Activated CD4-positive, alpha-beta T cell treated with anti-CD3 and anti-CD28 coated beads, Interleukin-2, amount 50 U/mL, for 1 hour (primary cell): ENCODE measurements at places on chromosomes 2 and 18.

- DNase-seq, result no peak
Measured at GRCh38 chr2:83394134-83394904, 1064.8 kb downstream of the SUCLG1 start.

- peak; percentile 7 for DNase-seq
Measured at GRCh38 chr2:53969968-53970723, 647 bp downstream of the PSME4 start.

DNA sequence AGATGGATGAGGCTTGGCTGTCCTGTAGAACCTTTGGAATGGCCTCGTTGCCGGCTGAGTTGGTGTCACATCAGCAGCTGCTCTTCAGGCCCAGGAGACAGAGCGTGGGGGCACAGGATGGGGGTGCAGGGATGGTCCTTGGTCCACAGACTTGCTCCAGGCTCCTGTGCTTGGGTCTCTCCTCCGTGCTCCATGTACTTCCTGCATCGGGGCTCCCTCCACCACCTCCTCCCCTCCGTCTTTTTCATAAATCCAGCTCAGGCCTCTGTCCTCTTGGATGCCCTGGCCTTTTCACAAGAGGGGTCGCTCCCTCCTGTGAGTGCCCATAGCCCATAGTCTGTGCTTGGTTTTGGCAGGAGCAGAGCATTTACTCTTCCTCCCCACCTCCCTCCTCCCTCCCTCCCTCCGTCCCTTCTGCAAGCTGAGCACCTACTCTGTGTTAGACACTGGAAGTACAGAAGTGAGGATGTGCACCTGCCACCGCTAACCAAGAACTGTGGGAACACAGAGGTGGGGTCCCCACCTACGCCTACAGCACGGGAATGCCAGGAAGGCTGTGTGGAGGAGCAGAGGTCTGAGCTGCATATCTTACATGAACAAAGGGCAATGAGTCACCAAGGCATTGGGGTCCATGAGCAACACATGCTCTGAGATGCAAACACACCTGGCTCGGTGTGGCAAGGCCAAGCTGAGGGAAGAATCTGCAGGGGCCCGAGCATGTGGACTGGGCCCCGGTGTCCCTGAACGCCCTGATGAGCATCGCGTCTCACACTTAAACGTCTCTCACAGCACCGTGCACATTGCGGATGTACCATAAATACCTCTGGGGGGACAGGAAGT is 458.7 kb upstream of the HS6ST1 start:
- no peak for DNase-seq

DNA sequence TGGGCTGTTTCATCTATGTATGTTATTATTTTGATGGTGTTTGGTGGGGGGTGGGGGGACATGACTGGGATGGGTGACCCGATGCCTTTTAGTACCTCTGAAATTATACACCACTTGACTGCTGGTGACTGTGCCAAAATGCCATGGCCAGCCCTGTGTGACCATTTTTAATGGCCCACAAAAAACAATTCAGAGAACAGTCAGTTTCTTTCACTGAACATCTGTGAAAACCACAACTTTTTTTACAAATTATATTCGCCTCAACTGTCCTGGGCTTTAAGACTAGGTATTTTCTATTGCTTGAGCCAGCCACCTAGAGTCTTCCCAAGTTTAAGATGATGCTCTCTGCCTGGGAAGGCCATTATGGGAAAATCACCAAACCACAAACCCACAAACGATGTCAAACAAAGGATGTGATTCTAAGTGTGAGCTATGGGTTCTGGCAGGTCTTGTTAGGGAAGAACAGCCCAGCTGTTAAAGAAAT is 33.9 kb downstream of the FN1 start:
- DNase-seq, result no peak

GRCh38 chr2:168295051-168295450 is 47.7 kb upstream of the STK39 start:
- DNase-seq, result no peak

DNA sequence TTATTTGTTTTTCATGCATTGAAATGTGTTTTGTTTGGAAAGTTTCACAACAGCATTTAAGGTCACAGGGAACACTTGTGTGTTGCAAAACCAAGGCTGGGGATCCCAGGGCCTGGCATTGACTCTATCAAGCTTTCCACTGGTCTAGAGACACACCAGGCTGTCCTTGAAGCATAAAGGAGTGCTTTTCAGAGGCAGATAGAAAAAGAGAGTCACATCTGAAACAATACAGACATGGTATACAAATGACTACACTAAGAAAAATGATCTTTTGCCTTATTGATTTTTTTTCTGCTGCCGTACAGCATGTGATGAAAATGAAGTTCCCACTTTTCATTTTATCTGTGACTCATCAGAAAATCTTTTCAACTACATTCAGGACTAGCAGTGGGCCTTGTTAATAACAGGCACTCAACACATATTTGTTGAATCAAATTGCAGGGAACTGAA is 61.9 kb upstream of the ZCCHC2 start:
- DNase-seq, result no peak

- DNase-seq, result no peak
Measured at GRCh38 chr2:101766871-101767739, 69.6 kb downstream of the MAP4K4 start.

GRCh38 chr18:7066965-7067555 is 50.5 kb downstream of the LAMA1 start:
- no peak for DNase-seq
